GM06990 (cell line): ENCODE measurements at places on chromosomes 11 and 22.

DNA sequence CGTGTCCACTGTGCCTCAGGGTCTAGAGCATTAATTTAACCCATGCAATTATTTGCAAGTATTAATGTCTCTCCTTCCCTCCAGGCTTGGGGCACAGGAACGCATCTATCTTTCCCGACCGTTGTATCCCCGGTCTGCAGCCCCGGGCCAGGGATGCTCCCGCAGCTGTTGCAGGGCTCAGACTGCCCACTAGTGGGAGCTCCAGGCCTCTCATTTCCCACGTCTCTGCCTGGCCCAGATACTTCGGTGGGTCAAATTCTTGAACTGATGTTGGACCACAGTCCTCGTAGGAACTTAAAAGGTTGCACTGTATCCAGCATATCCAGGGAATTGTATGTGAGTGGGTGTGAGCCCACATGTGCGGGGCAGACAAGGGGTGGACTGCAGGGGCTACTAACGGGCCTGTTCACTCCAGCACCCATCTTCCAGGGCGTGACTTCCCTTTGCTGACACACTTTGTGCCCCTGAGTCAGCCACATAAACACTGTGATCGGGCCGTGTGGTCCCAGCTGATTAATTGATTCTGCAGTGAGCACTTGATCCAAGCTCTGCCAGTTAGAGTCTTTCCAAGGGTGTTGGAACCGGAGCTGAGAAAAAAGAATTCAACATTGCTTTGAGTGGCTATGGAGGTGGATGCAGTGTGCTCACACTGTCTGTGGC is 451.3 kb downstream of the TBC1D22A start:
- no peak for DNase-seq

GRCh38 chr11:57566005-57566904 is 1.2 kb downstream of the UBE2L6 start:
- peak; percentile 46 for DNase-seq

- no peak for DNase-seq
Measured at GRCh38 chr11:46800177-46800576, 45.9 kb downstream of the CKAP5 start.

DNA sequence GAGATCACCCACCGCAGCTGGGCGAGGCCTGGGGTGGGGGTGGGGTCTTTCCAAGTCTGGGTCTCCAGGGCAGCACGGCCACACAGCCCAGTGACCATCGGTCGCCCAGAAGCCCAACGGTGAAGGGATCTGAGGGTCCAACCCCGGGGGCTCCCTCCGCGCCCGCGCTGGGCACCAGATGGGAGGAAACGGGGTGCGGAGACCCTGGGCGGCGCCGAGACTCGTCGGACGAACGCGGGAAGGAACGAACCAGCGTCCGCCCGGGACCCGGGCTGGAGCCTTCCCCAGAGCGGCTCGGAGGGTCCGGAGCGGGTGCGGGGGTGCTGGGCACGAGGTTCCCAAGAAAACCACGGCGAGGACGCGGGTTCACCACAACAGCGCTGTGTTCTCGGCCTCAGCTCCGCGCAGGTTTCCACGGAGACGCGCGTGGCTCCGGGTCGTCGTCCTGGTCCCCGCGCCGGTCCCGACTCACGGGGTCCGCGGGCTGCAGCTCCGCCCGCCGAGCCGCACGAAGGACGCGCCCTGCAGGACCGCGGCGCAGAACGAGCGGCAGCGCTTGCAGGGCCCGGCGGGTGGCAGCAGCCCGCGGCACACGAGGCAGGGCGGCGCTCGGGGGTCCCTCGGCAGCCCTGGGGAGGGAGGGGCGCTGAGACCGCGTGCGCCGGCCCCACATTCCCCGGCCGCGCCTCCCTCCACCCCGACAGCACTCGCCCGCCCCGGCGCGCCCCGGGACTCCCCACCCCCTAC is 2.3 kb upstream of the IL17REL start:
- no peak for DNase-seq
